ENCODE measurements at places on chromosomes 7 and 10.

GRCh38 chr7:95056901-95057300 lies 149.5 kb downstream of the PPP1R9A start:
- DNase-seq = no peak

- no peak for DNase-seq
These were observed 13.0 kb downstream of the OR9A2 start for GRCh38 chr7:143013893-143014292.

DNA sequence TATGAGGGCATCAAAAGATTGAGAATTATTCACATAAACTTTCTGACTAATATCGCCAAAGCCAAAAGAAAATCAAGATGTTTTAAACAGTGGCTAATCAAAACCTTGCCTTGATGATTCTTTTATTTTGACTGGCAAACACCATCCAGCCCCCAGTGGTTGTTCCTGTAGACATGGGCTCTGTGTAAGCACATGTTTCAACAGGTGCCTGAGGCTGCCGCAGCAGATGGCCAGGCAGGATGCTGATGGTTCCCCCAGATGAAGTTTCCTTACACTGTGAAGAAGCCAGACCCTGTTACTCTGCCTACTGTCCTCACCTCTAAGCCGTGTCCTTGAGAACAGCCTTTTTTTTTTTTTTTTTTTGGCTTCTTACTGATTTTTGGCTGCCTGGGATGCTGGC lies 146.5 kb downstream of the RAB11FIP2 start:
- DNase-seq = no peak

GRCh38 chr7:112266595-112267270 lies 60.2 kb downstream of the ZNF277 start:
- no peak for DNase-seq

- no peak for DNase-seq
These were observed 23.7 kb upstream of the C10orf105 start for GRCh38 chr10:71743089-71743838.

- no peak for DNase-seq
These were observed 1.2 kb downstream of the PDIA4 start for GRCh38 chr7:149027055-149027454.

DNA sequence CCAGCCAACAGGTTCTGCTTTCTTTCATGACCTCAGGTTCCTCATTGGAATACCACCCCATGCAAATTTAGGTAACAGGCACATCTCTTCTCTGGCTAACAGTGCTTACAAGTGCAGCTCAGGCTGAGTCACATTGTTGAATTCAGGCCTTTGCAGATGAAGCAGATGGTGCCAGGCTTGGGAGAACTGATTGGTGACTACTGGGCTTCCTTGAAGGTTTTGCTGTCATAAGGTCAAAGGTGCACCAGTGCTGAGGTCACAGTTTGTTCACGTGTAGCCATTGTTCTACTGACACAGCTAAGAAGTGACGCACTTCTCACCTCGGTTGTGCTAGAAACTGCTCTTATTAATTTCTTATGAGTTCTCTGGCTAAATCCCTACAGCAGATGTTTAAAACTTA lies 128.6 kb upstream of the BMPER start:
- no peak for DNase-seq

GRCh38 chr7:158064631-158065030 lies 523.0 kb downstream of the PTPRN2 start:
- no peak for DNase-seq

- no peak for DNase-seq
These were observed 371.3 kb downstream of the GLRX3 start for GRCh38 chr10:130507461-130507860.

DNA sequence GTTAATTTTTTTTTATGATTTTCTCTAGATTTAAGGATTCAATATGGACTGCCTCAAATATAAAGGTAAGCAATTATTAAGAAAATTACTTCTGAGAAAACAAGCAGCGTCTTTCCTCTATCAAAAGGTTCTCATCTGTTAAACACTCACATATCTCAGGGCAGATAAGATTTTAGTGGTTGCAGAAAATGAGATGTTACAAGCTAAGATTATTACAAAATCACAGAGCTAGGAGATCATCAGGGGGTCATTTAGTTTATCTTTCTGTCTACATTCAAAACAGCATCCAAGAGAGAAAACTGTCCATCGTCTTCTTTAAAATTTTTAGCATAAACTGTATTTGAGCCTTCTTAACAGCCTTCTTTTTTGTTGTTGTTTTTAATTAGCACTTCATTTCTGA lies 29.1 kb upstream of the RHOBTB1 start:
- DNase-seq = no peak

- DNase-seq = no peak
These were observed 4.6 kb downstream of the ARPC1B start for GRCh38 chr7:99379043-99379577.

- DNase-seq = no peak
These were observed 27.7 kb downstream of the SUGCT start for GRCh38 chr7:40162516-40162915.

- no peak for DNase-seq
These were observed 4.7 kb upstream of the LOXL4 start for GRCh38 chr10:98272656-98273055.

DNA sequence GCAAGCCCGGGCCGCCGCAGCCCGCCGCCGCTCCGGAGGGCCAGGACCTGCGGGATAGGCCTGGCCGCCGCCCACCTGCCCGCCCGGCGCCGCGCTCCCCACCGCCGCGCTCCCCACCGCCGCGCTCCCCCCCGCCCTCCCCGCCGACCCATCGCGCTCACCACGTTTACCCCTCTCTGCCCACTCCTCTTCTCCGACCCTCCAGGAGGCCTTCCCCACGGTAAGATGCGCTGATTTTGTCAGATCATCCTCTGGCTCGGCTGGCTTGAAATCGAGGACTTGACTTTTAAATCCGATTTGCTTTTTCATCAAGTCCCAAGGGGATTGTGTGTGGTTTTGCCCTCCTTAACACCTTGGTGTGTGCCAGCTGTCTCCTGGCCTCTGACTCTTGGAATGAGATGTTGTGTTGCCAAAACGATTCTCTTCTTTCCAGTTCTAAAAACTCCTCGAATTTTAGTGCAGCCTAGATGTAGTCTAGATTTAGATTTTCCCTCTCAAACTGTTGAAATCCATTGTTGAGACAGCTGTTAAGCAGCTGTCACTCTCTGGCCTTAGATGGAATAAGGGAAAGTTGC lies 738 bp downstream of the POM121 start:
- DNase-seq = peak; percentile 23

- no peak for DNase-seq
These were observed 52.3 kb upstream of the ARMC3 start for GRCh38 chr10:22875581-22875980.

DNA sequence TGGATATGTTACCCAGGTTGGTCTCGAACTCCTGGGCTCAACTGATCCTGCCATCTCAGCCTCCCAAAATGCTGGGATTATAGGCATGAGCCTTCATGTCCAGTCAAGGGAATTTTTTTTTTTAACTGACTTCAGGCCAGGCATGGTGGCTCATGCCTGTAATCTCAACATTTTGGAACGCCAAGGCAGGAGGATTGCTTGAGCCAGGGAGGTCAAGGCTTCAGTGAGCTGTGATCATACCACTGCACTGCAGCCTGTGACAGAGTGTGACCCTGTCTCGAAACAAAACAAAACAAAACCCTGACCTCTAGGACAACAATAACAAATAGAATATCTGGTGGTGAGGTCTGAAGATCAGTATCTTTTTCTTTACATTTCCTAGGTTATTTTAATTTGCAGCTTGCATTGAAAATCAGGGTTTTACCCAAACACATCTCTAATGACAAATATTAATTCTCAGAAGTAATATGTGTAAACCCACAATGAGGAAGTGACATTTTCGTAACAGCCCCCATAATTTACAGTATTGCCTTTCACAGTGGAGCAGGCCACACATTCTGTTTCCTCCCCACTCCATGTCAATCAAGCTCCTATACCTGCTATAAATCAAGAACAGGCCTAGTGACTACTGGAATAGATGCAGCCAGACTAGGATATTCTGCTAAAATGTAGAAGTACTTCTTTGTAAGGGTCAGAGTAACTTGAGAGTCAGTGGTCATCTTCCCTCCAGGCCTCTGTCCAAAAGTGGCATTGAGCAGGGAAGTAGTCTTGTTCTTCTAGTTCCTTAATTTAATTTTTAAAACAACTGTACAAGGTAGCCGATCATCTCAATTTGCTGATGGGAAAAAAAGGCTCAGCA lies 43.3 kb upstream of the ECHDC3 start:
- peak; percentile 48 for DNase-seq

- DNase-seq = no peak
These were observed 606.6 kb downstream of the KCNMA1 start for GRCh38 chr10:77030974-77031373.

GRCh38 chr10:62175251-62175650 lies 93.4 kb downstream of the RTKN2 start:
- DNase-seq = no peak

GRCh38 chr7:16930946-16931345 lies 49.2 kb upstream of the AGR3 start:
- no peak for DNase-seq

DNA sequence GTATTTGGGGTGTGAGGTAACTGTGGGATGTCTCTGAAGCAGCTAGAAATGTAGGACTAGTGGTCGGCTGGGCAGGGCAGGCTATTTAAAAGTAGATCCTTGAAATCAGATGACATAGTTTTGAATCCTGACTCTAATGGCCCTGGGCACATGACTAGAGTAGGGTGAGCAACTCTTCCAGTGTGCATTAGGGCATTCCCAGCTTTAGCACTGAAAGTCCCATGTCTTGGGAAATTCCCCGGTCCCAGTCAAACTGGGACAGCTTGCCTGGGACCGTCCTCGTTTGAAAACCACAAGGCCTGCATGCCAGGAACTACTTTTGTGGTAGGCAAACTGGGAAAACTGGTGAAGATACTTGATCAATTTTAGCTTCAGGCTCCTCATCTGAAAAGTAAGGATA lies 255.3 kb downstream of the PTEN start:
- no peak for DNase-seq

DNA sequence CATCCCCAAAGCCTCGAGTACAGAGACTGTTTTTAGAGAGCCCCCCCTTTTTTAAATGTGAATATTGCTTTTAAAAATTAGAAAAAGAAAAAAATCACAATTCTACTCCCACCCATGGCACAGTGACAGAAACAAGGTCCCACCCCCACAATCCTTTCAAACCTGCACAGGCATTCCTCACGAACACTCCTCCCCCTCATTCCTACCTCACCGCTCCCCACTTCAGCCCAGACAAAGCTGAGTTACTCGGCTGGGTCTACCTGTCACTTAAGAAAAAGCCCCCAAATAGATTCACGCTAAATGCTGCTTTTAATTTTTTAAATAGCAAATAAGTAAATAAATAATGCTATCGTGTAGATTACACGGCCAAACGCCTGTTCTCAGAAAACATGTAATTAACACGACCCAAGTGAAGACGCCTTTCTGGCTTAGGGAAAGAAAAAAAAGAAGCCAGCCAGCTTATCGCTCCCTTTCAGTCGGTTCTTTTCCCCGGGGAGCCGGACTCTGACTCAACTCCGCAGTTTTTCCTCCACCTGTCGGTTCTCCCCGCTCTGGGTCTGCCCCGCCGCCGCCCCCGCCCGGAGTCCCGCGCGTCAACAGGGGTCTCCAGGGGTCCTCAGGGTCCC lies 739 bp downstream of the MPP7 start:
- no peak for DNase-seq

GRCh38 chr10:132554053-132554990 lies 16.7 kb downstream of the INPP5A start:
- no peak for DNase-seq

- no peak for DNase-seq
These were observed 31.1 kb upstream of the HPS1 start for GRCh38 chr10:98477861-98478260.

- DNase-seq = no peak
These were observed 13.6 kb downstream of the CCSER2 start for GRCh38 chr10:84341983-84342382.

GRCh38 chr10:52409195-52409594 lies 95.1 kb downstream of the DKK1 start:
- no peak for DNase-seq

DNA sequence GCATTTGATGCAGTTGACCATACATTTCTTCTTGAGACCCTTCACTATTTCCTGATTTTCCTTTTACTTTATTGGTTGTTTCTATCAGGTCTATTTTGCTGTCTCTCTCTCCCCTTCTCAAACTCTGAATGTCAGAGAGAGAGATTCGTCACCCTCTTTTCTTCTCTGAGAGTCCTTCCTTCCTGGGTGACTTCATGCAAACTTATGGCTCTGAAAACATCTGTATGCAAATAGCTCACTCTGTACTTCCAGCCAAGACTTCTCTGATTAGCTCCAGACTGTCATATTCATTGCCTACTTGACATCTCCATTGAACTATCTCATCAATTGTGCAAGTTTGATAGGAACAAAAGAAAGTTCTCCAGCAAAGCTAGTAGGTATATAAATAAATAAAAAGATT lies 191.7 kb upstream of the KLF6 start:
- DNase-seq = no peak

GRCh38 chr10:52652431-52653262 lies 119.9 kb downstream of the MBL2 start:
- no peak for DNase-seq

GRCh38 chr7:157826566-157826965 lies 489.8 kb downstream of the DNAJB6 start:
- no peak for DNase-seq

DNA sequence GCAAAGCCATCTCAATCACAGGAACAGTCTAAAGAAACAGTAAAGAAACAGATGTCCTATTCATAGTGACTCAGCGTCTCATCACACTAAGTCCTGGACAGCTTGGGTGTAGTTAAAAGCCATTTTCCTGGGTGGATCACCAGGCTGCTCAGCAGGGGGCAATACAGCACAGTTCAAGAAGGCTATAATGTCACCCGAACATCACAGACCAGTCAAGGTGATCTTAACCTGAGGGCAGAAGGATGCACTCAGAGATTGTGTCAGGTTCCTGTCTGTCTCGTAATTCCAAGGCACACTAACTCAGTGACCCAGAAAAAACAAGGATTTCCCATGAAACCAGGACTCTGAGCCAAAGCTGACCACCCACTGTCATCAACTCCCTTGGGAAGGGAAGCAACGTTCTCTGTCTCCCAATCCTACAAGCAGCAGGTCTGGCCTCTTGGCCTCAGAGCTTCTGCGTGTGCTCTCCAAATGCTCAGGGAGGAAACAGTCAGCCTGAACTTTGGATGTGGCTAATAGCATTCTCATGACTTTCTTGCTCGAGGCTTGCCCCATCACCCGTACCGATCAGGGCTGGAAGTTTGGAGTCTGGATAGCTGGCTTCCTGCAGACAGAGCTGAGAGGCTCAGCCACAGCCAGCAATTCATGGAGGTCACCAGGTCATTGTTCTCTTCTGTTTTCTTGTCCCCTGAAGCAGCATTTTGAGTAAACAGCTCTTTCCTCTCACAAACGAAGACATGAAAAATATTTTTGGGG lies 90.4 kb upstream of the FAM171A1 start:
- DNase-seq = no peak

All from GM12892 (cell line).